Muscle of leg (tissue), 16 donors: ENCODE measurements at places on chromosomes 3 and 15.

GRCh38 chr15:37015451-37015850 is 84.9 kb downstream of the MEIS2 start:
- peak; percentile 19 for DNase-seq

GRCh38 chr3:124845406-124845805 is 41.8 kb downstream of the ITGB5 start:
- DNase-seq = peak; percentile 76

GRCh38 chr3:192710366-192710765 is 17.0 kb downstream of the FGF12 start:
- DNase-seq = no peak

DNA sequence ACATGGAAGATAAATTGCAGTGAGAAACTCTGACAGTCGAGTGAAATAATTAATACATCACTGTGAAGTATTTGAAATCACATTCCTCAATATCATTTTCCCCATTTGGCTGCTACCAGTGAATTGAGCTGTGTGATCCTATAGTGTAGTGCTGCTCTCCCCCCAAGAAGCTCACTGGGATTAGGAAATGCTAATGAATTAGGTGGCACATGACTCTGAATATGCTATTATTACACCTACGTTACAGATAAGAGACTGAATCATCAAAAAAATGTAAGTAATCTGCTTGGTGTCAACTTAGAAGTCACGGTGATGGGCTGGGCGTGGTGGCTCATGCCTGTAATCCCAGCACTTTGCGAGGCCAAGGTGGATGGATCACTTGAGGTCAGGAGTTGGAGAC is 34.7 kb upstream of the SYNM start:
- DNase-seq = no peak

DNA sequence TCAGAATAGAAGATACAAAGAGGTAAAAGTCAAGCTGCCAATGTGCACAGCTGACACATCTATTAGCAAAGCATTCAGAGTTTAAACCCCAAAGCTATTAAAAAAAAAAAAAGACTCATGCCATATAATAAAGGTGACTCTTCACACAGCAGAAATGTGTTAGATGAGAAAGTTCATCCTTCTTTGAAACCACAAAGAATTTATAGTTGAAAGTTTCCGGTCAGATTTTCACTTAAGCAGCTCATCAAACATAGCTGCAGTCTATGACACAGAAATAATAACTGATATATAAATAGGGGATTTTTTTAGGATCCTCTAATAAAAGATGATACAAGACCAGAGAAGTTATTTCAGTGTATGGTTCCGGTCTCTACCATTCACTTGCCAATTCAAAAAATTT is 76.6 kb downstream of the WWTR1 start:
- DNase-seq = no peak

GRCh38 chr3:112623717-112624116 is 17.2 kb downstream of the CCDC80 start:
- DNase-seq = no peak

- DNase-seq = no peak
These were observed 78.6 kb downstream of the PEX5L start for GRCh38 chr3:179958143-179958542.

DNA sequence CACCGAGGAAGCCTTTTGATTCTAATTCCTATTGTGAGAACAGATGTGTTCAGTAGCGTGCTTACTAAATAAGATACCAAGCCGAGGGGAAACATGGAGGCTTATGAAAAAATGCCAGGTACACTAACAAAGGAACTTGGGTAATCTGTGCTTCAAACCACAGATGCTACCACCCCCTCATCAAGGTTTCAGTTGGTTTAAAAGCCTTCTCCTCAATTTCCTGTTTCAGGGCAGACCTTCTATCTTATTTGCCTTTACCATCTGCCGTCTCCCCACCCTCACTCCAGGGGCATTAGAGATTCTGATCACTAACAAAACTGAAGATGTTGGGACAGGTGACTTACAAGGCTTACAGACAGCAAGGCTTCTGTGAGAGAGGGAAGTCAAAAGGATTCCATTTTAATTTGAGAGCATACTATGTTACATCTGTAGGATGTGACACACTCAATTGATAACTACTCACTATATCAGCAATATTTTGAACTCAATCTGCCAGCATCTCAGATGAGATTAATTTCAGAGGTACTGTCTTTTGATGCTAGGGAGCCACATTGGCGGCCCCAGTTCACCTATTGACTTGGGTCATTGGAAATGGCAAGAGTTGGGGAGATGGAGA is 60.6 kb upstream of the PLCL2 start:
- DNase-seq = no peak

- no peak for DNase-seq
These were observed 36.8 kb upstream of the PEX5L start for GRCh38 chr3:180073561-180073960.

DNA sequence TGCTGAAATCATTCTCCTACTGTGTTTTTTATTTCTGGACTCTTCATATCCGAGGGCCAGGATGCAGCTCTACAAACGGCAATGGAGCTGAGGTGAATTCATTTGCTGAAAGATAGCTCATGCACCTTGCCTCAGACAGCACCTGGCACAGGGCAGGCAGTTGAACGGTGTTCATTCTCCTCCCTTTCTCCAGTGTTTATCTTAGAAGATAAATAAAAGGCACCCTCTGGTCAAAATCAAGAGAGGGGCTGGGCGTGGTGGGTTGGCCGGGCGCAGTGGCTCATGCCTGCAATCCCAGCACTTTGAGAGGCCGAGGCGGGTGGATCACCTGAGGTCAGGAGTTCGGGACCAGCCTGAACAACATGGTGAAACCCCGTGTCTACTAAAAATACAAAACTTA is 79.3 kb upstream of the LMOD3 start:
- DNase-seq = no peak

- DNase-seq = no peak
These were observed 19.5 kb downstream of the PSTPIP1 start for GRCh38 chr15:77014132-77015081.

DNA sequence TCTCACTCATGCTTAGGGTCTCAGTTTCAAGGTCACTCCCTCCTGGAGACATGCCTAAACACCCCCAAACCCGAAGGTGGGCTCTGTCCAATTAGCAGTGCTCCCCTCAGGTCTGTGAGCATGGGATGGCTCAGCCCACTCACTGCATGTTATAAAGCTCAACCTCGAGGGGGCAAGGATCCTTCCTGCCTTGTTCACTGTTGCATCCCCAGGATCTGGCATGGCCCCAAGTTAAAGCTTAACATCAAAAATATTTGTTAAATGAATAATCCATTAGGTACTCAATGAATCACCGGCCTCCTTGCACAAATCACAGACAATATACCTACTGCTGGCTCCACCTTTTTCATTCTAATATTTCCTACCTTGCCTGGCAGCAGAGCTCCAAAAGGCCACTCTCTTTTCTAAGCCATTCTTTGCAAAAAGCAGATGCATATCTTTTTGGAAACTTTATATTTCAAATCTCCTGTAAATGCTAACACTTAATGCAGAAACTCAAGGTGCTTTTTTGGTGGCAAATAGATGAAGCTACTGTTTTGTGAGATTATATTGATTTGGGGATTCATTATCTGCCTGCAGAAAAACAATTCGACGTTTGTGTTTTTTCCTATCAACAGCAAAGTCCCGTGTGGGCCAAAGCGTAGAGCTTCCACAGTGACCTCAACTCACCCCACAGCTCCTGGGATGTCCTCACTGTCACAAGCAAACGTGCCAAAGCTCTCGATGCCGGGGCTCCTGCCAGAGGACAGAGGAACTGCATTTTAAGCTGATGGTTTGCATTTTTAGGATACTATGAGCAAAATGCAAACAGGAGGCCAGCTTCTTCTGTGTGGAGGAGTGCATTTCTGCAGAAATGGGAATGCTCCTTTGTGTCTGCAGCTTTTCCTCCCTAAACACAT is 35.4 kb downstream of the PCOLCE2 start:
- peak; percentile 7 for DNase-seq

GRCh38 chr3:66483409-66483906 is 17.4 kb downstream of the LRIG1 start:
- DNase-seq = peak; percentile 71

DNA sequence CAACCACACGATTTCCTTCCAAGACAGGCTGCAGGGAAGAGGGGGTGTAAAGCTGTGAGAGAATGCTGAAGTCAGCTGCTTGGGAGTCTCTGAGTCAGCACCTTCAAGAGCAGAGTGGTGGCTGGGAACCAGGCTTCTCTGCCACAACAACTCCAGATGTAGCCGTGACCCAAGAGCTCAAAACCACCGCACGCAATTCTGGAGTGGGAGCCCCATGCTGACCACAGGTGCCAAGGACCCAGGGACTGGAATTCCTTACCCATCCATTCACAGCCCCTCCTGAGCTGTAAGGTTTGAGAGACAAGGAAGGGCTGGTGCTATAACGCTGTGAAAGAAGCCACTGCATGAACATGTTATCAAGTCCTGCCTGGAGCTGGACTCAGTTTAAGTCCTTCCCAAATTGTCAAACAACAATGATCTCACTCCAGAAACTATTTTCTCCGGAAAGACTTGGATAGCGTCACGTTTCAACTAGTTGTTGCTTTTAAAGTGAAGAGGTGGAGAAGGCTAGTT is 61.4 kb downstream of the UMPS start:
- peak; percentile 81 for DNase-seq

GRCh38 chr15:65379986-65380385 is 2.2 kb upstream of the IGDCC3 start:
- DNase-seq = no peak

DNA sequence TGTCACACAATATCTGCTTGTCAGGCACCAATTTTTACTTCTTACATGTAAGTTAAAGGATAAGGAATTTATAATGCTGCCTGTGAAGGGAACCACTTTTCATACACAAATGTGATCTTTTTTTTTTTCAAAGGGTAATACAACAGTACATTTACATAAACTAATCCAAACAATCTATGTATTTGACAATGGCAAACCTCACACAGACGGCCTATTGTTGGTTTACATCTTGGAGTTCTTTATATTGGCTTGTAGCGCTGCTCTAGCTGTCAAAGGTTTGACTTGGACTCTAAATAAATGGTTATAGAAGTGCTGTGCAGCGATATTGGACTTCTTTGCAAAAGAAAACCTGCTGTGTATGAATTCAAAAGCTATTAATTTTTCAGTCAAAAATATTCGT is 598.0 kb downstream of the FOXP1 start:
- DNase-seq = no peak

DNA sequence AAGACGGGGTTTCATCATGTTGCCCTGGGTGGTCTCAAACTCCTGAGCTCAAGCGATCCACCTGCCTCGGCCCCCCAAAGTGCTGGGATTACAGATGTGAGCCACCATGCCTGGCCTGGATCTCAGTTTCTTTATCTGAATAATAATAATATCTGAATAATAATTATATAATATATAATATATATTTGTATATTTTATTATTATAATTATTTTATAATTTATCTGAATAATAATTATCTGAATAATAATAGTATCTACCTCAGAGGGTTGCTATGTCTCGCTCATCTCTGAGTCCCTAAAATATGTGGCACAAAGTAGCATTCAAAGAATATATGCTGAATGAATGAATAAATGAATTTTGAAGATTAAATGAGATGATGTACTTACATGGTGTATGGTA is 44.8 kb downstream of the TMEM40 start:
- no peak for DNase-seq

DNA sequence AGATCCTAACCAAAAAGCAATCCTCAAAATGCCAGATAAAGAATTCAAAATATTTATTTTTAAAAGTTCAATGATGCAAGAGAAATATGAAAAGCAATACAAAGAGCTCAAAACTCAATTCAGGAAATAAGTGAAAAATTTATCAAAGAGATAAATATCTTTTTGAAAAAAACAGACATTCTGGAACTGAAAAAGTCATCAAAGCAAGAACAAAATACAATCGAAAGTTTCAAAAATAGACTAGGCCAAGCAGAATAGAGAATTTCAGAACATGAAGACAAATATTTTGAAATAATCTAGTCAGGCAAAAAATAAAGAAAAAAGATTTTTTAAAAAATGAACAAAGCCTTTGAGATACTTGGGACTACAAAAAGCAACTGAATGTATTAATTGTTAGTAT is 83.4 kb upstream of the STT3B start:
- DNase-seq = no peak
